ENCODE measurements at places on chromosomes 5 and 9.

- peak; percentile 18 for DNase-seq
These were observed 27.3 kb downstream of the SARDH start for GRCh38 chr9:133710661-133711427.

DNA sequence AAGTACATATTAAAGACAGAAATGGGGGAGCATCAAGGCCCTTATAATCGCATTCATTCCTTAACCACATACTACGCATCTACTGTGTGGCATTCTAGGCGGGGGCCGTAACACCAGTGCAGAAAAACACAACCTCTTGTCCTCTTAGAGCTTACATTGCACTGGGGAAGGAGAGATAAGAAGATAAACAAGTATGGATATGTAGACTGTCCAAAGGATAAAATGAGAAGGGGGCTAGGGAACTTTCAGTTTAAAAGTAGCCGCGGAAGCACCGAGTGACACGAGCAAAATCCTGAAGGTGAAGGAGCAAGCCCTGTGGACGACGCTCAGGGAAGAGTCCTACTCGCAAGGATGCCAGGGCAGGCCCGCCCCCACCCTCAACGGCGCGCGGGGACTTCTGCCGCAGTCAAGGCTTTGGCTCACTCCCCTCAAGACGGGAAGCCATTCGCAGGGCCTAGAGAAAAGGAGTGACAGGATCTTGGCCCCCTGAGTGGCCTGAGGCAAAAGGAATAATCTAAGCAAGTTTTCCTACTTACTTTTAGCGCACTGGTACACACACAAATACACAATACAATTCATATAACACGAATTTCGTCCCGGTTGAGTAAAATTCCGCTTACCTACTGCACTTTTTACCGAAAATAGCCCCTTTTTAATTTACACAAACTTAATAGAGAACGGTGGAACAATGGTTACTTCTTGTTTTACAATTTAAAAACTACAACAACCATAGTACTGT lies 1.3 kb upstream of the NIPBL start:
- peak; percentile 60 for DNase-seq

DNA sequence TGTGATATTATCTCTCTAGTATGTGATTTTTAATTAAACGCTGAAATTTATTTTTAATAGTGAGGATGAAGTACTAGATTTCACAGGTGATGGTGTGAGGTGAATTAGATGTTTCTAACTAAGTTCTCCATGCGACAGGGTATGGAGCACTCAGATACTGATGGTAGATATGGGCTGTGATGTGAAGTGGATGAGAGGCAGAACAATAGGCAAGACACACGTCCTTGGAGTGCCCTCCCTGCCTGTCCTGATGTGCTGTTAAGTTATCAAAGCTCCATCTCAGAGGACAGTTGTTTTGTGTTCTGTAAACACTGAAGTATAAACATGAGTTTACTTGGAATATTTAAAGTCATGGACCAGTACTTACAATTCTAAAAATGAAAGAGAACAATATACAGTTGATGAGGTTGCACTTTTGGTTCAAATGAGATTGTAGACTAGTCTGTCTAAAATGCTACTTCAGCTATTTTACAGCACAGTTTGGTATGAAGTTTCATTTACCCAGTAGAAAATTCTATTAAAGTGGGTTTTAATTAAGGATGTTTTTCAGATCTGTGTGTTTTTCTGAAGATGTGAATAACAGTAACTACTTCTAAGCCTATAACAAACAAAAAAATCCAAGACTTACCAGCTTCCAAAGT lies 64.2 kb downstream of the C7 start:
- DNase-seq, result no peak

- peak; percentile 8 for DNase-seq
These were observed 51.5 kb downstream of the HRH2 start for GRCh38 chr5:175709276-175709781.

- DNase-seq, result no peak
These were observed 130.1 kb downstream of the MRPL36 start for GRCh38 chr5:1669276-1670155.

- no peak for DNase-seq
These were observed 569.8 kb upstream of the ADAMTS16 start for GRCh38 chr5:4570047-4570995.

- no peak for DNase-seq
These were observed 607.5 kb upstream of the SEMA6A start for GRCh38 chr5:117182104-117182503.

DNA sequence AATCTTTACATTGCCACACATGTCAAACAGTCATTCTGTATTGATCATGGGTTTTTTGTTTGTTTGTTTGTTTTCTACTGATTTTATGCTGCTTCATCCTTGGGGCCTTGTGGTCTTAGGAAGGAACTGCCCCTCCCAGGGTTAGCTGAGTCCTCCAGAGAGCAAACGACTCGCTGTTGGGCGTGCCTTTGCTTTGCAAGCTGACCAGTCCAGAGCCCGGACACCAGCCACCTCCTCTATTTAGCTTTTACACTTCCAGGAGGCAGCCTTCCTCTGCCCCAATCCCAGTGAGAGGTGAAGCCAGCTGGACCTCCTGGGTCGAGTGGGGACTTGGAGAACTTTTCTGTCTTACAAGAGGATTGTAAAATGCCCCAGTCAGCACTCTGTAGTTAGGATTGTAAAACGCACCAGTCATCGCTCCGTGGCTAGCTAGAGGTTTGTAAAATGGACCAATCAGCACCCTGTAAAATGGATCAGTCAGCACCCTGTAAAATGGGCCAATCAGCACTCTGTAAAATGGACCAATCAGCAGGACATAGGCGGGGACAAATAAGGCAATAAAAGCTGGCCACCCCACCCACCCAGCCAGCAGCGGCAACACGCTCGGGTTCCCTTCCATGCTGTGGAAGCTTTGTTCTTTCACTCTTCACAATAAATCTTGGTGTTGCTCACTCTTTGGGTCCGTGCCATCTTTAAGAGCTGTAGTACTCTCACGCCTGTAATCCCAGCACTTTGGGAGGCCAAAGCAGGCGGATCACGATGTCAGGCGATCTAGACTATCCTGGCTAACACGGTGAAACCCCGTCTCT lies 154.4 kb downstream of the ERCC6L2 start:
- DNase-seq, result no peak

GRCh38 chr5:157130925-157131324 lies 11.7 kb downstream of the MED7 start:
- DNase-seq, result no peak

DNA sequence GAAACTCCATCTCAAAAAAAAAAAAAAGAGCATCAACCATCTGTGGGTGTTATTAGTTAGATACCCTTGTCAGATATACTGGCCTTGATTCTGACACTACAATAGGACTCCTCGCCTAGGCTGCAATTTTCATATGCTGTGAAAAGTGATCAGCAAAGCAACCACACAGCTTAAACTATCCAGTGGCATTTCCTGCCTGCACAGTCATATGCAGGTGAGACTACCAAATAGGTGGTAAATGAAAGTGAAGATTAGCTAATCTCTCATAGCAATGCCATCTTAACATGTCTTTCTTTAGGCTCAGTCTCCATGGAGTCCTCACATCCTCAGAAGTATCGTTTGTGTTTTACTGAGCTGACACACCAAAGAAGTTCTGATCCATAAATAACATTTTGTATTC lies 40.8 kb downstream of the GRAMD2B start:
- no peak for DNase-seq

GRCh38 chr5:150781706-150782614 lies 3.4 kb downstream of the SMIM3 start:
- no peak for DNase-seq

GRCh38 chr9:93776873-93777272 lies 178.3 kb downstream of the BARX1 start:
- DNase-seq, result no peak

GRCh38 chr5:36373527-36374086 lies 71.9 kb upstream of the RANBP3L start:
- DNase-seq, result no peak

- DNase-seq, result no peak
These were observed 76.4 kb upstream of the GPR151 start for GRCh38 chr5:146592352-146592751.

GRCh38 chr9:24590432-24590831 lies 44.7 kb upstream of the IZUMO3 start:
- DNase-seq, result no peak

GRCh38 chr9:109118808-109119438 lies 824 bp downstream of the TMEM245 start:
- peak; percentile 27 for DNase-seq

GRCh38 chr5:148760945-148761638 lies 65.3 kb upstream of the ADRB2 start:
- no peak for DNase-seq

GRCh38 chr5:163330723-163331668 lies 106.4 kb upstream of the CCNG1 start:
- DNase-seq, result no peak

- DNase-seq, result no peak
These were observed 24.4 kb downstream of the MEGF9 start for GRCh38 chr9:120689860-120690259.

DNA sequence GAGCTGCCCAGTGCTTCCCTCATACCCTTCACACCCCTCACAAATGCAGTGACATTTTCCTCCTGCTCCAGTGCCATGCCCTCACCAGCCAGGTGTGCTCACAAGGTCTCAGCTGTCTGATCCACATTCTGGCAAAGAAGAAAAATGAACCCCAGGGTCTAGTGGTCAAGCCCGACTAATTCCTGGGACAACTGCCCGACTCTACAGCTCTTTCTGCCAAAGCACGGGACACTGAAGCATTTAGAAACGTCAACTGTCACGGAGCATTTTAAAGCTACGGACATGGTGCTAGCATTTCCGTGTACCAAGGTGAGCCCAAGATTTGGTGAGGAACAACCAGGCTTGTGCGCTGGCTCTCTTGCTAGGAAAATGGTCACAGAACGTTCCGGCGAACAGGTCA lies 56.8 kb upstream of the PHYKPL start:
- no peak for DNase-seq

- DNase-seq, result no peak
These were observed 209.6 kb upstream of the CDH10 start for GRCh38 chr5:24854350-24854749.

- DNase-seq, result peak; percentile 65
These were observed 18.7 kb upstream of the NRARP start for GRCh38 chr9:137320555-137321384.

- no peak for DNase-seq
These were observed 15.4 kb downstream of the SH3TC2 start for GRCh38 chr5:149047462-149047861.

GRCh38 chr5:149407323-149408251 lies 28.5 kb upstream of the IL17B start:
- DNase-seq, result no peak

DNA sequence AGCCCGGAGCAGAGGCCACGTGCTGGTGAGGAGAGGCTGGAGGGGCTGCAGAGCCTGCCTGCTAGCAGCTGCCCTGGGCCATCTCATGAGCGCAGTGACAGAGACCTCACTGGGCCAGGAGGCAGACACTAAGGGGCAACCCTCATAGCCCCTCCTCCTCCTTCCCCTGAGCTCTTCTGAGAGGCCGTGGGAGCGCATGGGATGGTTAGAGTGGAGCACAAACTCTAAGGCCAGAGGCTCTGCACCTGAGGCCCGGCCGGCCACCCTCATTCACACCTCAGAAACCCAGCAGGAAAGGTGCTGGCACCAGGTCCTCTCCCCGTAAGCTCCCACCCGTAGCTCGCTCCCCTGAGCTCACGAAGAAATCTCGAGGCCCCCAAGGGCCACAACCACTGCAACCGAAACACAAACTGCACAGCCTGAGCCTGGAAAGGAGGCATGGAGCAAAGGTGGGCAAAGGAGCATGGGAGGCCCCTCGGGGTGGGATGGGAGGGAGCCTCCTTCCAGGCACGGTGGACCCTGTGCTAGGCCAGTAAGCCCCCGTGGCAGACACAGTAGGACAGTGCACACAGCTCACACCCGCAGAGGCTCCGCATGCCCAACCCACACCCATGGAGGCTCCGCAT lies 17.7 kb downstream of the CAMSAP1 start:
- DNase-seq, result no peak
